A549 treated with CpdA at 1 μM for 4 hours (cell line): ENCODE measurements at places on chromosomes 12 and 14. TPM values are rescaled to one million over a fixed set of nuclear protein-coding genes. Genes with fewer than 3 reads are reported as not detected.

Gene RNASE1
- 0.16 to 0.35 TPM (median 0.24 TPM) in 3 of 5 replicates, not detected in the others for total RNA-seq

Gene KRT7
- total RNA-seq: 3,689 to 4,475 TPM (median 3,814 TPM) in 5 replicates

Gene ALDH1L2
- total RNA-seq: 2.8 to 3.6 TPM (median 3.3 TPM) in 5 replicates

Gene DTX1
- total RNA-seq: 0.32 to 0.67 TPM (median 0.46 TPM) in 5 replicates

Gene BATF
- total RNA-seq: not detected in 5 replicates

Gene CKAP4
- total RNA-seq: 82.5 to 96.0 TPM (median 92.4 TPM) in 5 replicates

Gene PIANP
- total RNA-seq: 0.43 to 1.0 TPM (median 0.87 TPM) in 5 replicates
